ENCODE measurements at places on chromosomes 1 and 21. TPM values are rescaled to one million over a fixed set of nuclear protein-coding genes. Genes with fewer than 3 reads are reported as not detected.

DNA sequence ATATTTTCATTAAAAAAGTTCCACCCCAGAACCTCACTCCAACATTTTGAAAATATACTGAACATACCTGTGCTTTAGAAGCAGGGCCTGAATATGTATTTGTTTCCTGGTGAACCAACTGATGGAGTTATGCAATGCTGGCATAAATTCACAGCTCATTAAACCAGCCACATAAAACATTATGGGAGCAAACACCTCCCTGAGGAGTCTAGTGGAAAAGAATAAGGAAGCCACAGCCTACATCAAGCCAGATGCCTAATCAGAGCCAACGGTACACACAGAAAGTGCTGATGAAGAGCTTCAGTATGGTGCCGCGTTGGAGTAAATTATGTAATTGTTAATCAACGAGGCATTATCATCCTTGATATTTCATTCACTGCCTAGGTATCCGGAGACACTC is 199.5 kb downstream of the AJAP1 start:
- DNase-seq, result no peak

DNA sequence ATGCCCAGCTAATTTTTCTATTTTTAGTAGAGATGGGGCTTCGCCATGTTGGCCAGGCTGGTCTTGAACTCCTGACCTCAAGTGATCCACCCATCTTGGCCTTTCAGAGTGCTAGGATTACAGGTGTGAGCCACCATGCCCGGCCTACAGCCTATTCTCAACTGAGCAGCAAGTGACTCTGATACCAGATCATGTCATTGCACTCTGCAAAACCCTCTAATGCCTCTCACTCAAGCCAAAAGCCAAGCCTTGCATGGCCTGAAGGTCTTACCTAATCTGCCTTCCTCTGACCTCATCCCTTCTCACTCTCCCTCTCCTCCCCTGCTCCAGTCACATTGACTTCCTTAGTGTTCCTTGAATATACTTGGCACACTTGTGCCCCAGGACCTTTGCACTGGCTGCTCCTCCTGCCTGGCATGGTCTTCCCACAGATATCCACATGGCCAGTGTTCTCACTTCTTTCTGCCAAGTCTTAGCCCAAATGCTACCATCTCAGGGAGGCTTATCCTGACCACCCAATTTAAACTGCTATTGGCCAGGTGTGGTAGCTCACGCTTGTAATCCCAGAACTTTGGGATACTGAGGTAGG is 8.2 kb upstream of the ASAP3 start:
- DNase-seq, result no peak

- no peak for DNase-seq
Observed at GRCh38 chr1:184953600-184954219, 20.6 kb downstream of the NIBAN1 start.

DNA sequence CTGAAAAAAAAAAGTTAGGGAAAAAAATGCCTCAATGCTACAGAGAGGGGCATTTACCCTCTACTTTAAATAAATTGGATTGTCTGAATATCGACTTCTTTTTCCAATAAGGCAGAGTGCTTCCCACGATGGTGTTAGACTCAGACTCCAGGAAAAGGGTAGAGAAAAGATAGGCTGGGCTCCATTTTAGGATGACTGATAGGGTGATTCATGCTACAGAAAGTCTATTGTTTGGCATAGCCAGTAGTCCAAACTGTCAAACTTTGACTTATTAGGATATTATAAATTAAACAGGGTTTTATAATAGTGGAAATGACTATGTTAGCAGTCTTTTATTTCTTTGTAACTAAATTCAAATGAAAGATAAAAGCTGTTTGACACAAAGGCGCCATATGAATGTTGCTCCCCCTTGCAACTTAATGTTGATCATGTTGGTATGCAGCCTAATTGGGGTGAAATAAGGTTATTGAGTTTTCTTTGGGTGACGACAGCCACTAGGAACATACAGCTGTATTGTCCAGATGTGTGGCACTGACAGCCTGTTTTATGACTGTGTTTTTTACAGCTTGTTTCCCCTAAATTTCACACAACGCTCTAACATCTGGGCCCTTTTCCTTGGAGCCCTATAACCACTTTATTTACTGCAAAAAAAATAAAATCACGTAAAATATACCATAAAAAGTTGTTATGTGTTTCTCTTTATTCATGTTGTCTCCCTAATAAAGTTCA is 69.3 kb downstream of the SPAG17 start:
- no peak for DNase-seq

GRCh38 chr21:24255591-24255990 is 1351.7 kb downstream of the MRPL39 start:
- no peak for DNase-seq

- DNase-seq, result peak; percentile 39
Observed at GRCh38 chr1:26021647-26022403, at the start of gene EXTL1. EXTL1 (plus strand) TSS chr1:26021775; CDS start chr1:26022647, 872 bp downstream.

DNA sequence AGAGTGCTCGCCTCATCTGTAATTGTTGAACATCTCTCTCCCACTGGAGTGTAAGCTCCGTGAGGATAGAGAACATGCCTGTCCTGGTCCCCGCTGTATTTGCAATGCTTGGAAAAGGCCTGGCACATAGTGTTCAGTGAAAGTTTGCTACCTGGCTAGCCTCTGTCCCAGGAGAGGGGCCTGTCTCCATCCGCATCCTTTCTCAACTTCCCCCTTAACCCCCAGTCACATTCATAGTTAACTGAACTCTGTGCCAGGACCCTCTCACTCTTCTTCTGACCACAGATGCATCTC is 15.2 kb downstream of the SPOCD1 start:
- no peak for DNase-seq

DNA sequence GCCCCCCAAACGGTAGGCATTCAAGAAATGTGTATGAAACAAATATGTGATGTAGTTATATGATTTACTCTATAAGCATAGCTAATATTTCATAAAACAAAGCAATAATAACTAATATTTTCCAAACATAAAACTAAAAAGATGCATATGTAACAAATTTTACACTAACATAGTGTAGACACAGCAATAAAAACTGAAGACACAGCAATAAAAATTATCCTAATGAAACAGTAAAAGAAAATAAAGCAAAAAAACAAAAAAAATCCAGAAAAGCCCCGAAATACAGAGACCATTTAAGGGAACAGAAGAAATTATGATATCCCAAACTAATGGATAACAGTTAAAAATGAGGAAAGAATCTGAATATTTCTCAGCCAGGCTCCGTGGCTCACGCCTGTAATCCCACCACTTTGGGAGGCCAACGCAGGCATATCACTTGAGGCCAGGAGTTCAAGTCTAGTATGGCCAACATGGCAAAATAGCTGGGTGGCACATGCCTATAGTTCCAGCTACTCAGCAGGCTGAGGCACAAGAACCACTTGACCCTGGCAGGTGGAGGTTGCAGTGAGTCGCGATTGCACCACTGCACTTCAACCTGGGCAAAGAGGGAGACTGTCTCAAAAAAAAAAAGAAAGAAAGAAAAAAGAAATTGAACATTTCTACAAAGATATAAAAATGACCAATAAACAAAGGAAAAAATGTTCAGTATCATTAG is 38.2 kb upstream of the PSMG1 start:
- DNase-seq, result no peak

DNA sequence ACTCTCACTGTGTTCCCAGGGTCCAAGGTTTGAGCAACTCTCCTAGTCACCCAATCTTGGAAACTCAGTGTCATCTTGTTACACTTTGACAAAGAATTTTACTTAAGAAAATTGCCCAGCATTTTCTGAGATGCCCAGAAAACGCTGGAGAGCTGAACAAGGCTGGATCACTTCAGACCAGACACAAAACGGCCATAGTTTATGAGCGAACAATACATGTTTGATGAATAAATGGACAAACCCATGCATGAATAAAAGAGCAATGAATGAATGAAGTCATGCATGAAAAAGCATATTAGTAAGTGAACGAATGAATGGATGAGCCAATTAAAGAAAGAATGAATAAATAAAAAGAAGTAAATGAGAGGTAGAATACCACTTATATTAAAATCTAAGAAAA is 103.8 kb downstream of the MATN1 start:
- no peak for DNase-seq

FMO1 gene
- total RNA-seq, result 4.7 TPM

DNA sequence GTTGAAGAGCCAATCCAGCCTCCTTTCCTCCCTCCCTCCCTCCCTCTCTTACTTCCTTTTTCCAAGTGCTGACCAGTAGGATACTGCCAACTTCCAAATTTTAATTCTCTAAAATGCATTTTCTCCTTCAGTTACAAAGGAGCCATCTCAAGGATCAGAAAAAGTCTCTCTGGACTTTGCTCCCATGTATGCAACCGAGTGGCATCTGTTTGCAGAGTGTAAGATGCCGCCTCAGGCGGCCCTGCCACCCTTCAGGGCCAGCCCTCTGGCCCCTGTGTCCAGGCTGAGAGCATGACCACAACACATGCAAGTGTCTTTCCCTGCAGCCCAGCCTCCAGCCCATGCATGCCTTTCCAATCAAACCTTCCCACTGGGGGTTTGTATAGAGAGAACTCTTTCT is 205.3 kb upstream of the RAB4A start:
- DNase-seq, result no peak

- no peak for DNase-seq
Observed at GRCh38 chr1:12006167-12006921, 13.0 kb upstream of the MIIP start.

- no peak for DNase-seq
Observed at GRCh38 chr1:7561331-7561921, 209.7 kb upstream of the VAMP3 start.

GRCh38 chr1:38848071-38848470 is 11.5 kb downstream of the RRAGC start:
- no peak for DNase-seq

GRCh38 chr1:114337417-114337816 is 173.6 kb downstream of the TRIM33 start:
- no peak for DNase-seq

GRCh38 chr1:240287722-240288121 is 196.0 kb downstream of the FMN2 start:
- DNase-seq, result no peak

DNA sequence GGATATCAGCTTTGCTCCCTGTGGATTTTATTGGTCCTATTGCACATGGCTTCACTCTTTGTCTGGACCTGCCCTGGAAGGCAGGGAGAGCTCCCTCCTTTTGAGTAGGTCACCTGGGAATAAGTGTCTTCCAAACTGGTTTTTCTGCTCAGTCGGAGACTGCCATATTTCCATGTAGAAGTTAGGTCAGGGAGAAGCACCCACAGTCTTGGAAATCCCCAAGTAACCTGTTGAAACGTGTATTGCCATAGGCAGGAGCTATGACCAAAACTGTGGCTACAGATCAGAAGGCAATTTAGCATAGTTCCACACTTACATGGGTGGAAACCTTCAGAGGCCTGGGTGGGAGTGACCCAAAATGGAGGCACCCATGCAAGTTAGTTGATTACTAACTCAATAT is 3.5 kb upstream of the GNG12 start:
- DNase-seq, result no peak

HTR1D gene
- total RNA-seq, result 0.80 TPM

SLAMF9 gene
- not detected for total RNA-seq

GRCh38 chr1:233208687-233209086 is 86.8 kb downstream of the PCNX2 start:
- DNase-seq, result no peak

DNA sequence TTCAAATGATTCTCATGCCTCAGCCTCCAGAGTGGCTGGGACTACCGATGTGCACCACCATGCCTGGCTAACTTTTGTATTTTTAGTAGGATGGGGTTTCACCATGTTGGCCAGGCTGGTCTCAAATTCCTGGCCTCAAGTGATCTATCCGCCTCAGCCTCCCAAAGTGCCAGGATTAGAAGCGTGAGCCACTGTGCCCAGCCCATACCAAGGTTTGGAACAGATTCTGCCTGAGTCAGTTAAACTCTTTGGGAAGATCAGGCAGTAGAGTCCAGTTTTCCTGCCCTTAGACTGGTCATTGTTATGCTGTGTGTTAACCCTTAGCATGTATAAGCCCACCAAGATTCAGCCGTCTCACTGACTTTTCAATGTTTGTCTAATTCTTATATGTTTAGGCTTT is 48.3 kb upstream of the LYPLAL1 start:
- DNase-seq, result no peak

DNA sequence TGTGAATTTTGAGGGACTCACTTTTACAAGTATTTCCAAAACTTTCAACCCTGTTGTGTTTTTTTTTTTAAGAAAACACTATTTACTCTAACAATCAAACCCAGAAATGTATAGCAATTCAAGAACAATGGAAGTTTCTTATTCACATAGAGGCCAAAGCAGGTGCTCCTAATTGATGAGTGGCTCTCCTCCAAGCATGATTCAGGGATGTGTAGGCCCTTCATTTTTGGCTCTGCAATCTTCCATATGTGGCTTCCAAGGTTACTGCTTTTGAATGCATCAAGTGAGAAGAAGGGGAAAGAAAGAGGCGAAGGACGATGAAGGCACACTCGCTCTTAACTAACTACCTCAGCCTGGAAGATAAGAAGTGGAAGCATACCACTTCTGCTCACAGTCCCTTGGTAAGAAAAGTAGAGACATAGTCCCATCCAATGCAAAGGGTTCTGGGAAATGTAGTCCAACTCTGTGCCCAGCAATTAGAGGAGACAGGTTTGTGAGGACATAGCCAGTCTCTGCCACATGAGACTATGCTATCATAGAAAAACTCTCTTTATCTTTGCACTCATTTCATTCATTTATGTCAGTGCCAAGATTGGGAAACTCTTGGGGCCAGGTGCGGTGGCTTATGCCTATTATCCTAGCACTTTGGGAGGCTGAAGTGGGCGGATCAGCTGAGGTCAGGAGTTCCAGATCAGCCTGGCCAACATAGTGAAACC is 46.0 kb downstream of the OPTC start:
- DNase-seq, result no peak

GRCh38 chr1:2949966-2950925 is 71.0 kb upstream of the ACTRT2 start:
- no peak for DNase-seq

- DNase-seq, result no peak
Observed at GRCh38 chr1:86865973-86866637, 47.8 kb downstream of the SELENOF start.

DNA sequence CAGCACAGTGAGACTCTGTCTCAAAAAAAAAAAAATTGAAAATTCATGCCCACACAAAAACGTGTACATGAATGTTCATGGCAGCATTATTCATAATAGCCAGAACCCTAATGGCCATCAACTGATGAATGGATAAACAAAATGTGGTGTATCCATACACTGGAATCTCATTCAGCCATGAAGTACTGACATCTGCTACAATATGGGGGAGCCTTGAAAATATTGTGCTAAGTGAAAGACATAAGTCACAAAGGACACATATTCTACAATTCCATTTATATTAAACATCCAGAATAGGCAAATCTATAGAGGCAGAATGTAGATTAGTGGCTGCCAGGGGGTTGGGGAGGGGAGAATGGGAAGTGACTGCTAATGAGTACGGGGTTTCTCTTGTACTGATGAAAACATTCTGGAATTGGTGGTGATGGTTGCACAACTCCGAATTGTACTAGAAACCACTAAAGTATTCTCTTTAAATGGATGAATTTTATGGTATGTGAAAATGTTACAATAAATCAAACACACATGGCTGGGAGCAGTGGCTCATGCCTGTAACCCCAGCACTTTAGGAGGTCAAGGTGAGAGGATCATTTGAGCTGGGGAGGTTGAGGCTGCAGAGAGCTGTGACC is 33.0 kb upstream of the KCNN3 start:
- no peak for DNase-seq
